Stimulated activated CD4-positive, alpha-beta T cell treated with anti-CD3 and anti-CD28 coated beads, TNF-alpha, amount 100 ng/mL, for 4 hours (primary cell): ENCODE measurements at places on chromosomes 5 and 9.

GRCh38 chr9:110224583-110224982 is 16.6 kb upstream of the C9orf152 start:
- no peak for DNase-seq

DNA sequence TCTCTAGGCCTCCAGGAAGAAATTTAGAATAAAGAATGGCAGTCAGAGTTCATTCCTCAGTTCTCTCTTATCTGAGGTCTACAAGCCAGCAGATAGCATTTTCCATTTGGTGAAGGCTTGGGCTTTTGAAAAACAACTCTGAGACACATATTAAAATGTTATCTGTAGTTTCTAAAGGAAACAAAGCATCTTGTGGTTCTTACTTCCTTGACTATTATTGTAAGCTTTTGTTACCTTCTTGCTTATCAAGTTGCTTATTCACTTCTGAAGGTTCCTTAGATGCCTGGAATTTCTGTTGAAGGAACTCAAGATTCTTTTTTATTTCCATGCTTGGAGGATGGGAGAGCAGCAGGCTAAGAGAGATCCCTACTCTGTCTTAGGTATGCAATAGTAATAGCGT is 79.2 kb upstream of the MRPS30 start:
- DNase-seq = no peak

DNA sequence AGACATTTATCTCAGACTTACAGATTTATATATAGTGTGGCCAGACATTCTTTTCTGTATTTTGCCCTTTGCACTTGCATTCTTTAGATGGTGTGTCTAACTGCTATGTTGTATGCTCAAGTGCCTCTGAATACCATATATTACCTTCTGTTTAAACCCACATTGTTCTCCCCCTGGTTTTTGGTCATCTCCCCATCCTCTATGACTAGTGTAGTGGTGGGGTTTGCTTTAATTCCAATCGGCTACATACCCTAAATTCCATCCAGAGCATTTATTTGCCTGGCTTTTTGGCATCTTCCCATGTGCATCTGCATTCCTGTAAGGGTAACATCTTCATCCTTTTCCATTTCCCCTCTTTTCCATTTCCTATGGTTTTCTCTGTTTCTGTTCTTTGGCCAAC is 271.0 kb upstream of the SLC30A5 start:
- no peak for DNase-seq

GRCh38 chr5:14458414-14458813 is 123.2 kb upstream of the OTULINL start:
- DNase-seq = no peak

- DNase-seq = no peak
These were observed 115.5 kb upstream of the RUSC2 start for GRCh38 chr9:35374436-35374835.

DNA sequence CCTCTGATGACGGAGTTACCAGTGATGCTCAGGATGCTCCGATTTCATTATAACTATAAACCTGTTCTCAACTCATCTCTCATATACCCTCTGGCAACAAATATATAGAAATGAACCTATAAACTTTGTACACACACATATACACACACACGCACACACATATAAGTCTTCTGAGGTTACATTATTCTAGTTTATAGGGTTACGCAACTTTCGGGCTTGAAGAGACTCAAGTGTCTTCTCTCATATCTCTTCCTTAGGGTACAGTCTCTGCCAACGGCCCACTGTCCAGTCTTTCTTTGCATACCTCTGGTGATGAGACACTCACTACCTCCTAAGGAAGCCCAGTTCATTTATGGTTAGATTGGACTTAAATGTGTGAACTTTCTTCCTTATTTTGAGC is 69.4 kb upstream of the TBC1D2 start:
- no peak for DNase-seq

DNA sequence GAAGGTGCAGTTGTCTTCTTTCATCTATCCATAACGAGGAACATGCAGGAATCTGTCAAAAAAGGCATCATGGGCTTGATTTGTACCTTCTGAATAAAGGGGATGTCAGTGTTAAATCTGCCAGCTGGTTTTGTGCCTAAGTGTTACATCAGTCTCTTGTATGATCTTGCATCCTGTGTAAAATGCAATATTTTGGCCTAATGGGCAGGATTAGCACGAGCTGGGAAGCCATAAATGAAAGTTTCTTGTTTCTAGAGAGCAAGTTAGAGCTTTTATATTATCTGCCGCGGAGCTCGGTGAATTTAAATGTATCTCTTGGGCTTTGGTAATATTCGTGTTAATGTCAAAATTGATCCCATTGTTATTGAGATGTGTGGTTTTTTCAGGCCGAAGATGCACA is 526.1 kb upstream of the WWC1 start:
- no peak for DNase-seq

GRCh38 chr5:76007904-76008303 is 75.3 kb upstream of the SV2C start:
- no peak for DNase-seq

DNA sequence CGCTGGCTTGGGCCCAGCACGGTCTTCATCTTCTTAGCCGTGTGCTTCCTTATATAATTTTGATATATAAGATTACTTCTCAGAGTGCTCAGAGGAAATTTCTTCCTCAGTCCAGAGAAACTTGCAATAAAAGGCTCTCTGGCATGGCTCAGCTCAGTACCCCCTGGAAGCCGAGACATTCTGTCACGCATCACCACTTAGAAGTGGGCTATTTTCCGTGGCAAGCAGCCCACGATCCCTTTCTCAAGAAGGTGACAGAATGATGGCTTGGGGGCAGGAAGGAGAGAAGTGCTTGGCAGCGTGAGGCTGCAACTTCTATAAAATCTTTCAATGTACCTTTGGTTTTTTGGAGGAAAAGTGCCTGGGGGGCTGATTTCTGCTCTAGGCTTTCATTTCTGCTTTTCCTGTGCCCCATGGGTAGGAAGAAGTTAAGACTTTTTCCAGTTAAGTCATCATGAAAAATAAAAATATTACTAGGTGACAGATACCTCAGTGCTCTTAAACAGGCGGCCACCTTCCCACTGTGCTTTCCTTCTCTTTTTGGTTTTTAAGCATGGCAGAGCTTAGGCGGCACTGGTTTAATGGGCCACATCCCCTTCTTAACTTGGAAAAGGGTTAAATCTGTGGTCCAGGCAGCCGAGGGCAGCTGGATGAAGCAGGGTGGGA is 104.6 kb downstream of the MVB12B start:
- no peak for DNase-seq

DNA sequence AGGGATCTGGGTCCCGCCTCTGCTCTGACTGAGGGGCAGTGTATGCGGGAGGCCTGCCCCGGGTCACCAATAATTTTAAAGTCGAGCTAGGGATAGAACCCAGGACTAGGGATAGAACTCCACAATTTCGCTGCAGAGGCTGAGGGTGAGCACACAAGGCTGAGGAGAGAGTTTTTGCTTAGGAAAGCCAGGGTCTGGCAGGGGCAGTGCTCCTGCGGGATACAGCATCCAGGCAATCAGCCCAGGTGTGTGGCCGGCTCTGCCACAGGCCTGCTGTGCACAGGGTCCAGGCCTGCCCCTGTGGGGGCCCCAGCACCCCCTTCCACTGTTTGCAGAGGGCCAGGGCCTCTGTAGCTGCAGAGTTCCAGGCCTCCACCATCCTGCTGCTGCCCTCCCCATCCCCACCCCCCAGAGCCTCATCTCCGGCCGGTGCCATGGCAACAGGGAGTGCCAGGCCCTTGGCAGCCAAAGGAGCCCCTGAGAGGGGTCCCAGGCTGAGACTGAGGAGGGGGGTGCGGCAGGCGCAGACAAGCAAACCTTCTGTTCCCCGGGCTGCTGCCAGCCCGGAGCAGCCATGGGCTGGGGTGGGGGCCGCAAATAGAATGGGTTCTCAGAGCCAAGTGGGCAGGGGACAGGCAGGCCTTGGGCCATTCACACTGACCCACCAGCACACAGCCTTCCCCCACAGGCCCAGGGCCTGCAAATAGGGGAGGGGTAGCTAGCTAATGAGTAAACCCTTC is 8.6 kb downstream of the PDGFRB start:
- DNase-seq = no peak

GRCh38 chr5:127428748-127429147 is 88.7 kb upstream of the PRRC1 start:
- DNase-seq = no peak

GRCh38 chr5:38099205-38100168 is 158.9 kb upstream of the EGFLAM start:
- no peak for DNase-seq

GRCh38 chr9:97873425-97873824 is 20.4 kb downstream of the FOXE1 start:
- DNase-seq = no peak

GRCh38 chr5:163373436-163374084 is 63.8 kb upstream of the CCNG1 start:
- no peak for DNase-seq

DNA sequence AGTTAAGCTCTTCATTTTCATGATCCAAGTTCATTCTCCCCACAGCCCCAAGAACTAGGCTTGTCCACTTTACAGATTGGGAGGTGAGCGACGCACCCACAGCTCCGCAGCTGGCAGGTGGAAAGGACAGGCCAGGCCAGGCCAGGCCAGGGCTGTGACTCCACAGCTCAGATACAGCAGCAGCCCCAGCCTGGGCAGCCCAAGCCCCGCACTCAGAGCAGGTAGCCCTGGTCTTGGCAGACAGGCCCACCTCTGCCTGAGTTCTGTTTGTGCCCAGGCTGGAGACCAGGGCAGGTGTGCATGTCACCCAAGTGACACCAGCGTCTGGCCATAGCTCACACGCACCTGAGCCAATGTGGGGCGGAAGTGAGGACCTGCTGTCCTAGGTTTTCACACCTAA is 124.7 kb downstream of the WNK2 start:
- DNase-seq = no peak

GRCh38 chr5:165720901-165721300 is 2215.5 kb downstream of the MAT2B start:
- no peak for DNase-seq

DNA sequence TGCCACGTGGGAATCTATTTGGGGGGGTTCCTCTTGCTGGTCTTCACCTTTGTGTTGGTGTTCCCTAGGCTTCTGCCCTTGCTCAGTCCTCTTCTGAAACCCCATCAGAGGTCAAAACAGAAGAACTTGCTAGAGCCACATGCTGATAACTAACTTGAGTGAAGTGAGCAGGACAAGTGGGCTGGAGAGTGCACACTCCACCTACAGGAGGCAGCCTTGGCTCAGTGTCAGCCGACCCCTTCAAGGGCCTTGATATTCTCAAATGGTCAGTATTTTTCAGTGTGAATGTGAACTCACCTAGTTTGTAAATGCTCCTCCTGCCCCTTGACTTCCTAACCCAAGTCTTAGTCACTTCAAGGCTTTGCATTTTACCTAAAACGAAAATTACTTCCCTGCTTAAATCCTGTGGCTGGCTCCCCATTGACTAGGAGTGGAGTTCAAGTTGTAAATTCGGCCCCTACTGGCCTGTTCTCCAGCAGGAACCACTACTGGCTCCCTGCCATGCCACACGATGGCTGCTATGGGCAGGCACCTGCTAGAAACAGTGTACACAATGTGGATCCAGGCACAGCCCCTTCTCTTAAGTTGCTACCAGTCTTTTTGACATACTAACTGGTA is 3.6 kb upstream of the SLC1A3 start:
- no peak for DNase-seq

GRCh38 chr5:81849770-81850367 is 99.0 kb upstream of the SSBP2 start:
- no peak for DNase-seq

GRCh38 chr9:17116400-17116837 is 18.4 kb upstream of the CNTLN start:
- no peak for DNase-seq

DNA sequence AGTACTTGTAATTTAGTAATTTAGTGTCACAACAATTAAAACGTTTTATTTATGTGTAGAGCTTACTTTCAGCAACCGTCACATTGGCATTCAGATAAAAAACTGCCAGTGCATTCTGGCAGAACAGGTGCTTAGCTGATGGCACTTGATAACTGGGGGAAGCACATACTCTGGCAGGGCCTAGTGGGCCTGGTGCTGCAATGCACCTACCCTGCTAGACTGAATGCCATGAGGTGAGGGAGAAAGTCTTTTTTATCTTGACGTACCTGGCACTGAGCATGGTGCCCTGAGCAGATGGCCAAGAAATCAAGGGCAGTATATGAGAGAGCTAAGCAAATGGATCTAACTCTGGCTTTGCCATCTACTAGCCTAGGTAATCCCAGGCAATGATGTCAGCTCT is 280.6 kb upstream of the EFNA5 start:
- no peak for DNase-seq

DNA sequence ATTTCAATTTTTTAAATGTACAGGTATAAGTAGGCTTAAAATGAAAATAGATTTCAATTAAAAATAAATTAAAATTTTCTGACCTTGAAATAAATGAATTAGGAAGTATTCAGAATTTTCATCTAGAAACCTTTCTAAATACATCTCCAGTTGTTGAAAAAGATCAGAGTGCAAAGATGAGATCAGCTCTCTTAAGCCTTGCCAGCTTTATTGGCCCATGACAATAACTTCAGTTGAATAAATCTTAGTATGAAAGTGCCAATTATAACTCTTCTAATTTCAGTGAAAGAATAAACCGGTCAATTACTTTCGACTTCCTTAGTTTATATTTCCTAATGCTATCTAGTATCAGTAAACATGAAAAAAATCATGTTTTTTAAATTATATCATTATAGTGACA is 117.4 kb downstream of the FBXL17 start:
- DNase-seq = no peak

GRCh38 chr5:6820851-6821479 is 107.7 kb downstream of the TENT4A start:
- peak; percentile 18 for DNase-seq

DNA sequence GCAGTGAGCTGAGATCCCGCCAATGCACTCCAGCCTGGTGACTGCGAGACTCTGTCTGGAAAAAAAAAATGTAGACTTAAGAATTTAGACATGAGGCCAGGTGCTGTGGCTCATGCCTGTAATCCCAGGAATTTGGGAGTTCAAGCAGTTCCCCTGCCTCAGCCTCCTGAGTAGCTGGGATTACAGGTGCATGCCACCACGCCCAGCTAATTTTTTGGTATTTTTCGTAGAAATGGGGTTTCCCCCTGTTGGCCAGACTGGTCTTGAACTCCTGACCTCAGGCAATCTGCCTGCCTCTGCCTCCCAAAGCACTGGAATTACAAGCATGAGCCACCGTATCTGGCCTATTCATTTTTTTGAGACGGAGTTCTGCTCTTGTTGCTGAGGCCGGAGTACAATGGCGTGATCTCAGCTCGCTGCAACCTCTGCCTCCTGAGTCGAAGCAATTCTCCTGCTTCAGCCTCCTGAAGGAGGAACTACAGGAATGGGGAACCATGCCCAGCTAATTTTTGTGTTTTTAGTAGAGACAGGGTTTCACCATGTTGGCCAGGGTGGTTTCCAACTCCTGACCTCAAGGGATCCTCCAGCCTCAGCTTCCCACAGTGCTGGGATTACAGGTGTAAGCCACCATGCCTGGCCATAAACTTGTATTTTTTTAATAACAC is 14.0 kb downstream of the DDX46 start:
- no peak for DNase-seq

GRCh38 chr5:123450640-123451039 is 27.4 kb upstream of the CEP120 start:
- no peak for DNase-seq

GRCh38 chr5:62460578-62460983 is 48.0 kb downstream of the IPO11 start:
- DNase-seq = no peak

GRCh38 chr9:110782701-110783100 is 114.1 kb downstream of the MUSK start:
- DNase-seq = no peak

- no peak for DNase-seq
These were observed 71.5 kb downstream of the RCL1 start for GRCh38 chr9:4864234-4864661.

GRCh38 chr9:134366223-134367031 is 40.2 kb downstream of the RXRA start:
- no peak for DNase-seq

- no peak for DNase-seq
These were observed 163.1 kb downstream of the PBX3 start for GRCh38 chr9:125910286-125910685.
